ENCODE measurements at places on chromosomes 2 and 18. TPM values are rescaled to one million over a fixed set of nuclear protein-coding genes. Genes with fewer than 3 reads are reported as not detected.

DNA sequence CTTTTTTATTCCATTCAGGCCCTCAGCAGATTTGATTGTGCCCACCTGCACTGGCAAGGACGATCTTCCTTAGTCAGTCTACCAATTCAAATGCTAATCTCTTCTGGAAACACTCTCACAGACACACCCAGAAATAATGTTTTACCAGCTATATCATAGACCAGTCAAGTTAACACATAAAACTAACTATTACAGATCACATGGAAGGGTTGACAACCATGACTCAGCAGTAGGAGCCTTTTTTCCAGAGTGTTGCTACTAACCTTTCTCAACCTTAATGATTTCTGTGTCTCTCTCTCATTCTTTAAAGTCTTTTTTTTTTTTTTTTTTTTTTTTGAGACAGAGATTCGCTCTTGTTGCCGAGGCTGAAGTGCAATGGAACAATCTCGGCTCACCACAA lies 143.5 kb upstream of the MSH6 start:
- no peak for DNase-seq

GRCh38 chr18:31046916-31047315 lies 4.4 kb upstream of the DSC3 start:
- DNase-seq = no peak

GRCh38 chr2:65116645-65117044 lies 13.3 kb downstream of the RAB1A start:
- DNase-seq = no peak

- DNase-seq = peak; percentile 27
These were observed 8.6 kb upstream of the RNF152 start for GRCh38 chr18:61901323-61901986.

DNA sequence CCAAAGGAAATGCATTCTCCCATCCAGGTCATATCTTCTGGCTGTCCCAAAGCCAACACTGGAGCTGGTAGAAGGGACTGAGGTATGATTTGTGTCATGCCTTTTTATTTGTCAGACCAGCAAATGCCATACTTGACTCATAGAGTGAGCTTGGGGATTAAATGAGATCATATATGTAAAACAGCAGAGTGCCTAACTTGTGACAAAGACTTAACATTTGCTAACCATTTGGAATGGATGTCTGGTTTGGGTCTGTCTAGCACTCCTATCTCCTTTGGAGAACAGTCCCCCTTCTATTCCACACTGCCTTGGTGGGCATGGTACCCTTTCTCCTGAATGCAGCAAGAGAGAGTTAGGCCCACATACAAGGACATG lies 128.5 kb upstream of the LGALSL start:
- no peak for DNase-seq

Gene ATP6V1C2
- not detected for total RNA-seq

DNA sequence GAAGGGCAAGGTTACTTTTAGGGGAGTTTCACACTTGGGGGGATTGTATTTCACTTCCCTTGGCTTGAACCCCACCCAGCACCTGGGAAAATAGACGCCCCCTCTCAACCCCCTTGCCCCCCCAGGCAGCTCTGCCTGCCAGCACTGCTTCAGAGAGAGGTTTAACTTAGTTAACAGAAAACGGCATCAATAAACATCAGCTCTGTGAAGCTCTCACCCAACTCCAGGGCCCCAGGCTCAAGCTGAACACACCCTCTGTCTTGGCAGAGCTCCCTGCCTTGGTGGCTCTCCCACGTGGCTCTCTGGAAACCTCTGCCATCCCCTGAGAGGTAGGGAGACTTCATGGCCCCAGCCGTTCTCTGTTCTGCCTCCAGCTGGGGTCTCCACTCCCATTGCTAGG lies 244.1 kb downstream of the ACKR3 start:
- no peak for DNase-seq

Gene CTLA4
- 20.6 TPM for total RNA-seq

DNA sequence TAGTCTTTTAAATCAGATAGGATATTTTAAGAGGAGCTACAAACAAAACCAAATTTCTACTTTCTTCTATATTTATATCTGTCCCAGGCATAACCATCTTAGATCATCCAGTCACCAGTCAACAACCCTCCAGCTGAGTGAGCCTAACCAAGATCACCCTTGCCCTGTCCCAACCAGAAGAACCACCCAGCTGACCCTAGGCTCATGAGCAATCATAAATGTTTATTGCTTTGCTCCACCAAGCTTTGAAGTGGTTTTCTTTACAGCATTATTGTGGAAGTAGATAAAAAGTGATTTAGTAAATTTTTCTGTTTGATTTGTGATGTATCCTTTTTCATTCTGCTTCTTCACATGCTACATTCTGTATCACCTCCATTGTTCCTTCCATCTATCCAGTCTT lies 167.2 kb upstream of the PIEZO2 start:
- DNase-seq = no peak

- no peak for DNase-seq
These were observed 1022.4 kb downstream of the TMEM182 start for GRCh38 chr2:103784261-103784660.

Gene FZD7
- 0.27 TPM for total RNA-seq

DNA sequence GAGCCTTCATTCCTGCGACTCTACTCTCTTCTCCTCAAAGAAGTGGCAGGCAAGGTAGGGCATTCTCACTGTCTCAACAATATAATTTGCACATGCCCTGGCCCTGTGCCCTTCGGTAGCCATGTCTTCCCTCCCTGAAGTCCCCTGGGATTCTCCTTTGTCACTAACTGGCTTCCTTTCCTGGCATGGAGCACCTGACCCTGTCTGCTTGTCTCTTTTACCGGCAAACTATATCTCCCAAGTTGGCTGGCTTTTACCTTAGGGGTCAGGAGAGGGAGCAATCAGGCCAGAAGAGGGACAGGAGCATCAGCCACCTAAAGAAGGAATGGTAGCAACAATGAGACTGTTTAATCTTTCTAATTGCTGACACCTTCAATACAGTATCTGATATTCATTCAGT lies 51.9 kb upstream of the RMDN2 start:
- DNase-seq = no peak

DNA sequence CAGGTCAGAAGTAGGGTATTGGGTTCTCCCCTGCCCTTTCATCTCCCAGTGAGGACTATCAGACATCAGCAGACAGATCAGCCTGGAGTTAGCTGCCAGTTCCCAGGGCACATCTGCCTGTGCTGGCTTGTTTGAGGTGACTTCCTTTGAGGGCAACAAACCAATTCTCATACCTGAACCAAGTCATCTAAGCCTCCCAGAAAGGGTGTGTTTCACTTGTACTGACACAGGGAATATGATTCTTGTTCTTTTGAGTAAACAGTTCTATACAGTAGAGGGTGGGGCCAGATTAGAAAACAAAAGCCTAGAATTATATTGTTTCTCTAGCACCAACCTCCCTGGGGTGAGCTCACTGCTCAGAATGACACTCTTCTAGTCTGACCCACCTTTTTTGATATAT lies 591.9 kb downstream of the SLC4A3 start:
- no peak for DNase-seq

- DNase-seq = no peak
These were observed 69.8 kb upstream of the ACVR1C start for GRCh38 chr2:157698430-157698829.

DNA sequence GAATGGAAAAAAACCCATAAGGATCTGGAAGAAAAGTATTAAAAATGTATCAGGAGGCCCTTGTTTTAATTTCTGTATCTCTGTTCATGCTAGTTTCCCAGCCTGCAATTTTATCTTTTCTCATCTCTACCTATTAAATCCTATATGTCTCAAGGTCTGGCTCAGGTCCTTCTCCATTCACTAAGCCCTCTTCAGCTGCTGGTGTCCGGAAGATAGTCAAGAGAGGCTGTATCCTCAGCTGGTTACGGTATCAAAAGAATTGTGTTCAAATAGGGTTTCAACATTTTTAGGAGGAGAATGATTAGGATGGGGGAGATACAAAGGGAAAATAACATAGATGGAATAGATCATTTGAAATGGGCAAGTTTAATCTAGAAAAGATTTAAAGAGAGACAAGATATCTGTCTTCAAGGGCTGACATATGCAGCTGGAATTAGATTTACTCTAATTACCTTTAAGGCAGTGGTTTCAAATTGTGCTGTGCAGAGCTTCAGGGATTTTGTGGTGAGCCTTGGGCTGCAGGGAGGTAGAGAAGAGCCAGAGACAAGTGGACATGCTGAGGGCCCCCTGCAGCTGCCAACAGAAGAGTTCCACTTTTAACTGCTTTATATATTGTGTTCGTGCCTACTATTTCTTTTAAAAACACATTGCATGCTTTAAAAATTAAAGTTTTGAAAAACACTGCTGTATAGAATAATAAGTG lies 24.1 kb downstream of the GREB1L start:
- DNase-seq = no peak

DNA sequence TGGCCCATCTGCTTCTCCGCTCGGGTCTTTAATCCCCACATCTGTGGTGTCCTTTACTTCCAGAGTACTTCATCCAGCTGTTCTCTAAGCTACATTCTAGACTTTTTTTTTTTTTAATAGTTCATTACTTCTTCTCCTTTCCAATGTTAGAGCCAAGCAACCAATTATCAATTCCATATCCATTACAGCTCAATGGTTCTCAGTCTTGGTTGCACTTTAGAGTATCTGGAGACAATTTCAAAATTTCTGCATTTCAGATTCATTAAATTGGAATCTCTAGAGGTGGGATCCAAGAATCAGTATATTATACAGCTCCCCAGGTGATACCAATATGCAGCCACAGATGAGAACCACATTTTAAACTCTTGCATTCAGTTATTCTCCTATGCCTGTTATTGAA lies 43.9 kb upstream of the ZSWIM2 start:
- no peak for DNase-seq

DNA sequence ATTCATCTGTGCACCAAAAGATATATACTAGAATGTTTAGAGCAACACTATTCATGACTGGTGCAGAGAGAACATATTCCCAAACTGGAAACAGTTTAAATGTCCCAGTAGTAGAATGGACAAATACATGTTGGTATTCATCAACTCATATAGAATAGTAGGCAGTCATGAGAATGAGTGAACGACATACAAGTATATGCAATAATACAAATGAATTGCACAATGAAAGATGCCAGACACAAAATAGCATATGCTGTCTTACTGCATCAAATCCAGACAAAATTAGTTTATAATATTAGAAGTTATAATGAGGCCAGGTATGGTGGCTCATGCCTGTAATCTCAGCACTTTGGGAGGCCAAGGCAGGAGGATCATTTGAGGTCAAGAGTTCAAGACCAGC lies 8.3 kb upstream of the PRKAG3 start:
- DNase-seq = no peak

GRCh38 chr2:54638103-54638502 lies 85.4 kb upstream of the EML6 start:
- no peak for DNase-seq

Gene CDH20
- total RNA-seq = not detected

- DNase-seq = no peak
These were observed 1.2 kb downstream of the STON1 start for GRCh38 chr2:48531141-48531648.

GRCh38 chr2:149787206-149787605 lies 199.6 kb upstream of the MMADHC start:
- DNase-seq = no peak

Gene SLC16A14
- total RNA-seq = 1.1 TPM

Gene TUBA3D
- total RNA-seq = not detected

DNA sequence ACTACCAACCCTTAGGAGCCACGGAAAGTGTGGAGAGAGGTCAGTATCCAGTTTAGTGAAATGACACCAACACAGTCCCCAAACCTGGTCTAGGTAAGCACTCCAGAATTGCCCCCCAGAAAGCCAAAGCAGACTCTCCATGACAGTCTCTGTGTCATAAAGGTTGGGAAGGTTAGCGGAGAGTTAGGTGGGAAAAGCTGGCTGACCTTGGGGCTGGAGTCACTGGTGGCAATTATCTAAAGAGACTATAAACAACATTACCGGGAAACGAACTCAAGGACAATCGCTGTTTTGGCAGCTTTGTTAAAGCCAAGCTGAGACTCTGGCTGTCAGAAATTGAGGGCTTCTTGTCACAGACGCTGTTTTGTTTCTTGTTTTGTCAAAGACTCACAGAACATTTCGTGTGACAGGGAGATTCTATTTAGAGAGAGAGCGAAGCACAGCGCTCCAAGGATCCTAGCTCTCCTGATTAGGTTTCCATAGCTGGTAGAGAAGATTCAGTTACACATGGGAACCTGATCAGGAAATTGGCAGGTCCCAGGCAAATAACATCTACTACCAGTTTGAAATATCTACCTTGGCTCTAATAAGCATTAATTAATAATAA lies 111.3 kb downstream of the LNPK start:
- DNase-seq = no peak

Gene C1QL2
- not detected for total RNA-seq

- no peak for DNase-seq
These were observed 155.5 kb upstream of the OTX1 start for GRCh38 chr2:62894966-62895631.

GRCh38 chr18:79000997-79001396 lies 21.4 kb downstream of the SALL3 start:
- DNase-seq = no peak

Gene ATP6V1B1
- total RNA-seq = not detected

DNA sequence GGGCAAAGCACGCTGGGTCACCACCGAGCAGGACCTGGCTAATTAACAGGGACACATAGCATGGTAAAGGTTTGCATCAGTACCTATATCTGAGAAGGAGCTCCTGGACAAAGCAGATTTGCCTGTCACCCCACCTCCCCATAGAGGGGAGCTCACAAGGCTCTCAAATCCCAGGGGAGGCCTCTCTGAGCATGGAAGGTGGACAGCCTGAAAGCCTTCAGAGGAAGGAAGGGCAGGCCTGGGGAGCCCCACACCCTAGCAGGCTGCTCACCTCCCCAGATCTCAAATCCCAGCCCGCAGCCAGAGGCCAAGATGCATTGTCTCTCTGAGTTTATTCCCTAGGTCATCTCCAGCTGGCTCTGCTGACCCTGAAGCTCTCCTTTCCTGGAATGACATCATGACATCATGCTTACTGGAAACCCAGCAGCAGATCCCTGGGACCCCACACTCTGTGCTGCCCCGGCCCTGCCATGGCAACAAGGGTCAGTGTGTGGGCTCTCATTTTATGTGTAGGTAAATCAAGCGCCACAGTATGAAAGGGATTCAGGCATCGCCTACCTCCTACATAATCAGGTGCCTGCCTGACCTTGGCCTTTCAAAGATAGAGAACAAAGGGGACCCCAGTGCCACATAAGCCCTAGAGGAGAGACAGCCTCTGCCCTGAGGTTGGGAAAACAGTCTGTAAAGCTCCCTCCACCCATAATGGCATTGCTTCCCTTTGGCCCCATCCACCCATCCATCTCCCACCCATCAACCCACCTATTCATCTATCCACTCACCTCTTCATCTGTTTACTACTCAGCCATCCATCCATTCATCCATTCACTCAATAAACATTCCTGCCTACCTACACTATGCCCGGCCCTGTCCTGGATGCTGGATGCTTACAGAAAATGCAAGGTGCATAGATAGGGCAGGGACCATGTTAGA lies 15.7 kb upstream of the TEX51 start:
- DNase-seq = no peak

- DNase-seq = no peak
These were observed 350.2 kb downstream of the RIT2 start for GRCh38 chr18:42765302-42765701.

Gene RFX8
- total RNA-seq = not detected

Gene CNRIP1
- total RNA-seq = 0.78 TPM

Gene ZC3H6
- total RNA-seq = 11.8 TPM

Gene MERTK
- total RNA-seq = 0.15 TPM

- no peak for DNase-seq
These were observed 29.7 kb downstream of the ST8SIA5 start for GRCh38 chr18:46727177-46727576.

- DNase-seq = no peak
These were observed 554.9 kb downstream of the PLCL1 start for GRCh38 chr2:198359308-198359707.

Gene POTEI
- total RNA-seq = not detected

Gene KLHL14
- total RNA-seq = not detected
